ENCODE measurements at places on chromosomes 16 and 17.

DNA sequence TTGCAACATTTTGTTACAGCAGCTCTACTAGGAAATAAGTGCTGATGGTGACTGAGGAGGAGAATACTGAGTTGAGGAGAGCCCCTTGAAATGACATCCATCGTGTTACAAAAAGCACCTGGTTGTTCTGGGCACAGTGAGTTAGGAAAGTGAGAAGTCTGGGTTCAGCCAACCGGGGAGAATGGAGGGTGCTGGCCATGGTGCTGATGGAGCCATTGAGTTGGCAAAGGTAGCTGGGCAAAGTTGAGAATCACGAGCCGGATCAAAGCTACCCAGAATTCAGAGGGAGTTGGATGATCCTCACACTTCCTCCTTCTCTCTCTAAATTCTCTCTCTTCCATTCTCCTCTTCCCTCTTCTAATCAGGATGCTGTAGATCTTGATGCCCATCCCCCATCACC lies 35.0 kb upstream of the ASIC2 start:
- DNase-seq, result no peak

DNA sequence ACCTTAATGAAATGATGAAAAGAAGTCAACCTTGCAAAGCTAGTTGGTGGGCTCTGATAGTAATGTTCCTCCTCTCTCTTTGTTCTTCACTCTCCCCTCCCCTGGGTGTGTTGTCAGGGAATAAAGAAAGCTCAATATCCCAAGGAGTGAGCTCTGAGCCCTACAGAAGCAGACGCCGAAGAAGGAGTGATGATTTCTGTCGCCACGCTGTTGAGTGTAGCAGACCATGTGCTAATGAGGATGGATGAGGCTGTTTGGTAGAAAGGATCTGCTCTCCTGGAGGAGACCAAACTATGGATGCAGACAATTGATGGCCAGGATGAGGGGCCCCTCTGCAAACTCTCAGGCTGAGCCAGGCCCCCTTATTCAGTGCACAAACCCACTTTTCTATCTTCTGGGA lies 140.0 kb upstream of the DNAH9 start:
- DNase-seq, result no peak

DNA sequence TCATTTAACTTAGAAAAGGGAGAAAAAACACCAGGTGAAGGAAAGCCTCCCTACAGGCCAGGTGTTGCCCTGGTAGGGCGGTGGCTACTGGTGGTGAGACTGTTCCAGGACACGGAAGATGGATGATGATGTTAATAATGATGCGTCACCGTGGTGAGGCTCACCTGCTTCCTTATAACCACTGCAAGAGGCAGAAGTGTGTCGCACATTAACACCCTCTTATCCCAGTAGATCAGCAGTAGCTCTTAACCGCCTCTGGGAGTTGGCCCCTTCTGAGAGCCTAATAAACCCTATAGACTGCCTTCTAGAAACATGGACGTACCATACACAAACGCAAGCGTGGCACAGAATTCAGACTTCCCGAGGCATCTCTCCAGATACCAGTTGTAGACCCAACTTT lies 7.8 kb downstream of the BFAR start:
- DNase-seq, result no peak

DNA sequence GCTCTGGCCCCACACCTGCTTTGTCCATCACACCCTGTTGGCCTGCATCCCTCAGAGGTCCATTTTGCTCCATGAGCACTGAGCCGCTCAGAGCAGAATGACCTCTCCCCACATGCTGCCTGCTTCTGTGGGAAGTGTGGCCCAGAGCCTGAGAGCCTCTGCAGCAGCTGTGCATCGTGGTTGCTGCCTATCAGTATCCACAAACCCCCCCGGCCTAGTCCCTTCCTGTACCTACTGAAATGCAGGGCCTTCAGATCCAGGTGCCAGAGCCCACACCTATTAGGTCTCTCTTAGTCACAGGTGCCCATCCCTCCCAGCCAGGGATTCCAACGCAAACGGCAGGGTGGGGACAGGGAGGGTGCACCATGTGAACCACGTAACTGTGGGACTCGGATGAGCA lies 16.6 kb upstream of the TRPV3 start:
- DNase-seq, result no peak

DNA sequence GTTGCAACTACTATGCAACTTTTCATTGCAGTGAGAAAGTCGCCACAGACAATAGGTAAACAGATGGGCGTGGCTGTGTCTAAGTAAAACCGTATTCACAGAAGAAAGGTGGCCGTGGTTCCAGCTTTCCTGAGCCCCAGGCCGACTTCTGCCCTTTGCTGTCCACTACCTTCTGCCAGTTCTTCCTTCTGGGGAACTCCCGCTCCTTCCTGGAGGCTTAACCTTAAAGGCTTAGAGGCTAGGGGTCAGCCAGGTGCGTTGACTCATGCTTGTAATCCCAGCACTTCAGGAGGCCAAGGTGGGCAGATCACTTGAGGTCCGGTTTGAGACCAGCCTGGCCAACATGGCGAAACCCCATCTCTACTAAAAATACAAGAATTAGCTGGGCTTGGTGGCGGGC lies 2.1 kb upstream of the SEPTIN12 start:
- peak; percentile 43 for DNase-seq

DNA sequence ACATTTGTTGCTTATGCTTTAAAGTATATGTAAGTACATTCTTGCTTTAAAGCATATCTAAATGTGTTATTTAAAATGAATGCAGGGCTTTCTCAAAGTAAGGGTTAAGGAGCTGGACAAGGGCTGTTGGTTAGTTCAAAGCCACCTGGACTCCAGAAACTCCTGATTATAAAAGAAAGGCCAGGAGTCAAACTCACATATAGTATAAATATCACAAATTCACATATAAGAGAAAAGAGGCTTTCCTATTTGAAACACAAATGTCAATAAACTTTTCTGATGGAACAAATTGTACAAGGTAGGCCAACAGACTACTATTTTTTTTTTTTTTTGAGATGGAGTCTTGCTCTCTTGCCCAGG lies 84.5 kb upstream of the CORO6 start:
- DNase-seq, result no peak

GRCh38 chr17:39867084-39867879 lies 720 bp upstream of the ZPBP2 start:
- DNase-seq, result no peak

- DNase-seq, result no peak
These were observed 4.5 kb downstream of the TRPV2 start for GRCh38 chr17:16419929-16420271.

GRCh38 chr16:30526823-30527634 lies 663 bp upstream of the ZNF768 start:
- peak; percentile 97 for DNase-seq

- DNase-seq, result no peak
These were observed 240.1 kb downstream of the GSG1L start for GRCh38 chr16:27823421-27823820.

- DNase-seq, result no peak
These were observed 186.0 kb downstream of the COPRS start for GRCh38 chr17:31673076-31673475.

- DNase-seq, result no peak
These were observed 29.3 kb upstream of the GSG1L start for GRCh38 chr16:28092721-28093384.

- DNase-seq, result no peak
These were observed 18.8 kb upstream of the FAAP100 start for GRCh38 chr17:81570964-81571363.

DNA sequence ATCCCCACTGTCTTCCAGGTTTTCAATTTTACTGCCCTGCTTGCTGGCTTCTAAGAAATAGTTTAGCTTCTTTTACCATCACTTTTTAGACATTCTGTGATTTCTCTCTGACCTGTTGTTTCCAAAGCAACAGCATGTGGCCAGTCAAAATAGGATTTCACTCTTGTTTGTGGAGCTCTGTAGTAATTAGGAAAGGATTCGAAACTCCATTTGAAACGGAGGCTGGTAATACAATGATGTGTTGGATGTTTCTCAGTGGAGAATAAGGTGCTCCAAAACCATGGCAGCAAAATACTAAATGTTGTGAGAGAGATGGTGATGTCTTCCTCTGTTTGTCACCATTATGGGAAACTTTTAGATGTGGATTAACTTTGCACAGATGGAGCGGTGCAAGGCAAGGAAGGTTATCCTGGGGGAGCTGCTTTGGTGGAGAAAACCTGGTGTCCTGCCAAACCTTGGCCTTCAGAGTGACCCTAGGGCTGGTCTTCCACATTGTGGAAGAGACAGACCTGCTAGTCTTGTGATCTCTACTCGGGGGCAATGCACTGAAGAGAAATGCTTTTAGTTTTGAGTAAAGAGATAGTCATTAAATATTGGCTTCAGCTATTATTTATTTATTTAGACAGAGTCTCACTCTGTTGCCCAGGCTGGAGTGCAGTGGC lies 79.4 kb downstream of the PRKCA start:
- DNase-seq, result no peak

DNA sequence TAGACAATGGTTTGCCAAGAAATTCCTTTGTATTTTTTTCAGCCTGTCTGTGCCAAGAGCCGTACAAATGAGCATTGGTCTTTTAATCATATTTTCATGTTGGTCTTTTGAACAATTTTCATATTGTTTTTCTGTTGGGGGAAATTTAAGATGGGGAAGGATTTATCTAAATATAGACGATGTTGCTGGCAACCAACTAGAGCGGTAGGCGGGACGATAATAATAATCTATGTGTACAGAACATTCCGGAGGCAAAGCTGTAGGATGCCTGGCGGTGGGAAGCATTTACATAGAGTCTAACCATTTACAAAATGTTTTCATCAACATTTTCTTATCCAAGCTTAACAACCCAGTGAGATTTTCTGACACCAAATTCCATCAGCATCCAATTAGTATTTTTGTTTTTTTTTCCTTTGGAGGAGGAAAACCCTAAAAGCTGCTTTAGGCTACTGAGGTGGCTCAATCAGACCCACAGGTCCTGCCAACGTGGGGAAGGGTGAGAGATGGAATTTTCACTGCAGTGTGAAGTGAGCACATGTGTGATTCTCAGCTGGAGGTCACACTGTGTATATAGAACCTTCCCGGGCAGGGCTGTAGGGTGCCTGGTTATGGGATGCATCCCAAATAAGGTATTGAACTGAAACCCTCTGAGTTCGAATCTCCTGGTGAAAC lies 11.7 kb upstream of the SEC14L1 start:
- DNase-seq, result no peak

- DNase-seq, result no peak
These were observed 223.2 kb downstream of the C16orf95 start for GRCh38 chr16:87093804-87094555.

- no peak for DNase-seq
These were observed 30.6 kb upstream of the MAP3K14 start for GRCh38 chr17:45347444-45347843.

GRCh38 chr17:3559270-3559645 lies 1.6 kb upstream of the TRPV3 start:
- no peak for DNase-seq
